ENCODE measurements at places on chromosomes 11 and 22.
A peak's percentile ranks its signal among the peaks of the same experiment; 100 is the strongest.

DNA sequence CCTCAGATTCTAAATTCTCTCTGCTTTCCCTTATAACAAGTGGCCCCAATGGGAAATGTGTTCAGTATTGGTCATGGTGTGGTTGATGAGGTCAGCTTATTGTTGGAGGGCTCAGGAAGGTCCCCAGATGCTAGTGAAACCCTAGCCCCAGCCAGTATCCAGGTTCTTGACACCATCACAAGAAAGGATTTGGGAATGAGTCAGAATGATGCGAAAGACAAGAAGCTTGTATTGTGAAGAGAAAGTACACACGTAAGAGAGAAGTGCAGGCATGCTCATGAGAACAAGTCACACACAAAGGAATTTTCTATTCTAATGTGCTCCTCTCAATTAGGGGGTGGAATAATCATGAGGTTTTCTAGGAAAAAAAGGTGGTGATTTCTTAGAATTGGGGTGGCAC lies 34.9 kb upstream of the TRPC6 start:
- H3K4me1 ChIP-seq: no peaks in the 10 kb centered on the region
- ATAC-seq: no peak
- H3K4me3 ChIP-seq: no peak overlapping the region
- no peaks in the 10 kb centered on the region for H3K36me3 ChIP-seq
- no peaks in the 10 kb centered on the region for H3K27me3 ChIP-seq

DNA sequence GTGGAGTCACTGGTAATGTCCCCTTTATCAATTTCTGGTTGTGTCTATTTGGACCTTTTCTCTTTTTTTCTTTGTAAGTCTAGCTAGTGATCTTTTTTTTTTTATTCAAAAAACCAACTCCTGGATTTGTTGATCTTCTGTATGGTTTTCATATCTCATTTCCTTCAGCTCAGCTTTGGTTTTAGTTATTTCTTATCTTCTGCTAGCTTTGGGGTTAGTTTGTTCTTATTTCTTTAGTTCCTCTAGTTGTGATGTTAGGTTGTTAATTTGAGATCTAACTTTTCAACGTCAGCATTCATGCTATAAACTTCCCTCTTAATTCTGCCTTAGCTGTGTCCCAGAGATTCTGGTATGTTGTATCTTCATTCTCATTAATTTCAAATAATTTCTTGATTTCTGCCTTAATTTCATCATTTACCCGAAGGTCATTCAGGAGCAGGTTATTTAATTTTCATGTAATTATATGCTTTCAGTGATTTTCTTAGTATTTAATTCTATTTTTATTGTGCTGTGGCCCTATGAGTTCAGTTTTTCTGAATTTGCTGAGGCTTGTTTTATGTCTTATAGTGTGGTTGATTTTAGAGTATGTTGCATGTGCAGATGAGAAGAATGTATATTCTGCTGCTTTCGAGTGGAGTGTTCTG lies 29.0 kb downstream of the PI4KA start:
- no peak overlapping the region for H3K27ac ChIP-seq
- no peak overlapping the region for H3K4me3 ChIP-seq
- no peak for ATAC-seq
- peaks cover 71% of the 10 kb centered on the region for H3K36me3 ChIP-seq
- no peaks in the 10 kb centered on the region for H3K4me1 ChIP-seq

- no peak overlapping the region for H3K27ac ChIP-seq
- H3K27me3 ChIP-seq: peaks cover 14% of the 10 kb centered on the region
- no peak for ATAC-seq
- no peak overlapping the region for H3K4me3 ChIP-seq
- no peaks in the 10 kb centered on the region for H3K36me3 ChIP-seq
Observed at GRCh38 chr11:35589281-35589680, 29.0 kb upstream of the FJX1 start.

DNA sequence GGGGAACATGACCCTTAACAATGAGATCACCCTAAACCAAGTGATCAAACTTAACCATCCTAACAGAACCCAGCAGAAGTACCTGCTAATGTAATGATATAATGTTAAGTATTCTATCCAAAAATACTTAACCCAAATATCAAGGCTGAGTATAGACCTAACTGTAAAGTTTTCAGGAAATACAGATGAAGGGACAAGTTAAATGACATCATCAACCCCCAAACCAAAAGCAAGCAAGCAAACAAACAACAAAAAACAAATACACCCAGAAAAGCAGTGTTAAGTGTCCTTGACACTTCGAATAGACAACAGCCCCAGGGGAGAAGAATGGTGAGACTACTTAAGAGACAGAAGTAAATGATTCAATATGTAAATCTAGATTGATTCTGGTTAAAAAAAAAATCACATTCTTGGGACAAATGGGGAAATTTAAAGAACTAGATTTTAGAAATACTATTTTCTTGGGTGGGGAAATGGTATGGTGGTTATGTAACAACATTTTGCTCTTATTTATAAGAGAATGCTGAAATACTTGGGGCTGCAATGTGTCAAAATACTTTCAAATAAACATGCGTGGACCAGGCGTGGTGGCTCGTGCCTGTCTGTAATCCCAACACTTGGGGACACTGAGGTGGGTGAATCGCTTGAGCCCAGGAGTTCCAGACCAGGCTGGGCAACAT lies 2.5 kb downstream of the CSTF3 start:
- H3K4me3 ChIP-seq: peak overlapping the region; percentile 43
- H3K36me3 ChIP-seq: peaks cover 31% of the 10 kb centered on the region
- no peaks in the 10 kb centered on the region for H3K27me3 ChIP-seq
- no peak overlapping the region for H3K27ac ChIP-seq
- ATAC-seq: no peak
- H3K4me1 ChIP-seq: peaks cover 68% of the 10 kb centered on the region

GRCh38 chr11:110087812-110088534 lies 5.2 kb upstream of the ZC3H12C start:
- no peaks in the 10 kb centered on the region for H3K36me3 ChIP-seq
- no peak overlapping the region for H3K27ac ChIP-seq
- ATAC-seq: no peak
- H3K27me3 ChIP-seq: no peaks in the 10 kb centered on the region
- H3K4me3 ChIP-seq: no peak overlapping the region

DNA sequence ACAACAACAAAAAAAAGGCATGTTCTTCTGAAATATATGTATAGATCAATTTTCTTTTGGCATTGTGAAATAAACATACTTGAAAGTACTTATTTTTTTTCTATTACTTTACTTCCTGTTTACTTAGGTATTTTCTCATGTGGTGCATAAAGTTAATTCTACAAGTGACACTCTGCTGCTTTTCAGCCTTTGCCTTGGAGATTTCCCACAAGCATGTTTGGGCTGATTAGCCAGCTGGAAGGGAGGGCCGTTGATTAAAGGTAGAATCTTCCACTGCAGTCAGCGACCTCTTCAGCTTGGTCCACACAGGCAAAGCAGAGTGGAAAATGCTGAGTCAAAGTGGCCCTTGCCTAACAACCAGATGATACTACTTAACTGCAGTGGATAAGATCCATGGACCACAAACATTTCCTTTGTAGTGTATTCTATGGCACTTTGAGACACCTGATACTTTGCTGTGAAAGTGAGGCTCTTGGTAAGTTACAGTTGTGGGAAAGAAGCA lies 176.0 kb downstream of the ARHGAP42 start:
- H3K4me3 ChIP-seq: no peak overlapping the region
- H3K27ac ChIP-seq: no peak overlapping the region
- no peaks in the 10 kb centered on the region for H3K27me3 ChIP-seq
- peaks cover 33% of the 10 kb centered on the region for H3K36me3 ChIP-seq

- ATAC-seq: no peak
- H3K27me3 ChIP-seq: peaks cover 55% of the 10 kb centered on the region
- H3K4me1 ChIP-seq: no peaks in the 10 kb centered on the region
Observed at GRCh38 chr11:134724779-134725140, 312.7 kb upstream of the B3GAT1 start.

- no peak overlapping the region for H3K4me3 ChIP-seq
- no peaks in the 10 kb centered on the region for H3K36me3 ChIP-seq
- no peaks in the 10 kb centered on the region for H3K4me1 ChIP-seq
- ATAC-seq: no peak
- H3K27me3 ChIP-seq: no peaks in the 10 kb centered on the region
Observed at GRCh38 chr11:78657968-78658839, 83.5 kb upstream of the NARS2 start.

DNA sequence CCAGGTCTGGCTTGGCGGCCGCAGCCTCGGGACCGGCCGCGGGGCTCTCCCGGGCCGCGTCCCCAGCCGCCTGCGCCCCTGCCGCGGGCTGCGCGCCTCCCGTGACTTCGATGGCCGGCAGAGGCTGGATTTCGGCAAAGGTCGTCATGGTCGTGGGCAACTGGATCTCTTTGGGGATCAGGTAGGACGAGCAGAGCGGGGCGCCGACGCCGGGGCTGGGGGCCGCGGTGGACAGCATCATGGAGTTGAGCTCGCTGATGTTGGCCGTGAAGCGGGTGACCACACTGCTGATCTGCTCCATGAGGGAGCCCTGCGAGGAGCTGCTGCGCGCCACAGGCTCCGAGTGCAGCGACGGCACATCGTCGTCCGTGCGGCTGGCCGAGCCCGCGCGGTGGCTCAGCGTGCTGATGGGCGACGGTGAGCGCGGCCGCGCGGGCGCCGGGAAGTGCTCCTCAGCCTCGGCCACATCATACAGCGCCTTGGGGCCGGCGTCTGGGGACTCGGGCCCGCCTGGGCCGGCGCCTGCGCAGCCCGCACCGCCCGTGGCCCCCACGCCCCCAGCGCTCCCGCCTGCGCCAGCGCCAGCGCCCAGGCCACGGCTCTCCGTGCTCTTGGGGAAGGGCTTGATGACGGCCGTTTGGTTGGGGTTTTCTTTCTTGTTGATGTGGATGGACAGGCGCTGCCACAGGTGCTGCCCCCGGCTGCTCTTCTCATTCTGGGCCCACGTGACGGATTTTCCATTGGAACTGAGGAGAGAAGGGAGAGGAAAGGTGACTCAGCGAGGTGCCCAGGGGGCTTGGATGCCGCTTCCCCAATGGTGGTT lies 171.4 kb upstream of the CTSC start:
- peaks cover 14% of the 10 kb centered on the region for H3K4me1 ChIP-seq
- peak overlapping the region; percentile 16 for H3K4me3 ChIP-seq
- ATAC-seq: peak; percentile 49
- H3K36me3 ChIP-seq: no peaks in the 10 kb centered on the region

GRCh38 chr11:10460611-10461275 lies 5.7 kb downstream of the AMPD3 start:
- ATAC-seq: no peak
- no peaks in the 10 kb centered on the region for H3K27me3 ChIP-seq
- H3K4me3 ChIP-seq: peak overlapping the region; percentile 49
- H3K27ac ChIP-seq: peak overlapping the region; percentile 95

- no peak overlapping the region for H3K4me3 ChIP-seq
- ATAC-seq: no peak
- H3K27ac ChIP-seq: no peak overlapping the region
- peaks cover 64% of the 10 kb centered on the region for H3K27me3 ChIP-seq
- no peaks in the 10 kb centered on the region for H3K4me1 ChIP-seq
Observed at GRCh38 chr11:46176421-46176820, 55.2 kb upstream of the PHF21A start.

- H3K27ac ChIP-seq: no peak overlapping the region
- H3K27me3 ChIP-seq: no peaks in the 10 kb centered on the region
- peaks cover 15% of the 10 kb centered on the region for H3K4me1 ChIP-seq
- peaks cover 5% of the 10 kb centered on the region for H3K36me3 ChIP-seq
- no peak overlapping the region for H3K4me3 ChIP-seq
- no peak for ATAC-seq
Observed at GRCh38 chr11:103961010-103961409, 75.4 kb upstream of the DDI1 start.

GRCh38 chr11:69489746-69490365 lies 8.4 kb downstream of the LINC01488 start:
- peaks cover 36% of the 10 kb centered on the region for H3K27me3 ChIP-seq
- H3K36me3 ChIP-seq: no peaks in the 10 kb centered on the region
- H3K4me3 ChIP-seq: no peak overlapping the region
- no peak overlapping the region for H3K27ac ChIP-seq
- ATAC-seq: no peak

- ATAC-seq: peak; percentile 94
- peaks cover 61% of the 10 kb centered on the region for H3K36me3 ChIP-seq
- peak overlapping the region; percentile 71 for H3K4me3 ChIP-seq
- no peaks in the 10 kb centered on the region for H3K27me3 ChIP-seq
- peaks cover 53% of the 10 kb centered on the region for H3K4me1 ChIP-seq
Observed at GRCh38 chr11:5631969-5632635, 7.3 kb downstream of the TRIM34 start.

- H3K27ac ChIP-seq: peak overlapping the region; percentile 58
- H3K27me3 ChIP-seq: peaks cover 27% of the 10 kb centered on the region
- ATAC-seq: peak; percentile 69
- no peaks in the 10 kb centered on the region for H3K36me3 ChIP-seq
Observed at GRCh38 chr11:109956124-109956793, 136.9 kb upstream of the ZC3H12C start.

Measured in stimulated activated memory B cell treated with anti-CD40 and anti-IgM and Interleukin-4, amounts not matched to agents 10 μg/mL and 1 μg/mL and 100 μg/mL, for 72 hours (primary cell).